SJCRH30 (cell line): ENCODE measurements at places on chromosomes 4 and X. TPM values are rescaled to one million over a fixed set of nuclear protein-coding genes. Genes with fewer than 3 reads are reported as not detected.
A peak's percentile ranks its signal among the peaks of the same experiment; 100 is the strongest.

DNA sequence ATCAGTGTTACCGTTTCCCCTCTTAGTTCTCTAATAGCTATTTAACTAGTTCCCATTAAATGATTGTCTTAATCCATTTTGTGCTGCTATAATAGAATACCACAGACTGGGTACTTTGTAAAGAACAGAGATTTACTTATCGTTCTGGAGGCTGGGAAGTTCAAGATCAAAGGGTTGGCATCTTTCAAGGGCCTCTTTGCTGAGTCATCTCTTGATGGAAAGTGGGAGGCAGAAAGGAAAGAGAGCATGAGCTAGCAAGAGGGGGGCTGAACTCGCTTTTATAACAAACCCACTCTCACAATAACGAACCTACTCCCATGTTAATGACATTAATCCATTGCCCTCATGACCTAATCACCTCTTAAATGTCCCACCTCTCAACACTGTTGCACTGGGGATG, 17.4 kb upstream of the NKX3-2 start:
- H3K27ac ChIP-seq = no peak overlapping the region
- no peak for DNase-seq
- H3K4me1 ChIP-seq = peaks cover 24% of the 10 kb centered on the region
- H3K36me3 ChIP-seq = no peaks in the 10 kb centered on the region
- no peak overlapping the region for H3K4me3 ChIP-seq

GRCh38 chr4:100109921-100110320, 80.3 kb downstream of the DDIT4L start:
- no peak overlapping the region for H3K4me3 ChIP-seq
- H3K27me3 ChIP-seq = no peaks in the 10 kb centered on the region
- H3K36me3 ChIP-seq = no peaks in the 10 kb centered on the region
- no peaks in the 10 kb centered on the region for H3K4me1 ChIP-seq
- no peak overlapping the region for H3K27ac ChIP-seq
- DNase-seq = no peak

- H3K27me3 ChIP-seq = no peaks in the 10 kb centered on the region
- peaks cover 30% of the 10 kb centered on the region for H3K36me3 ChIP-seq
- no peaks in the 10 kb centered on the region for H3K4me1 ChIP-seq
These were observed 88.5 kb downstream of the HADH start for GRCh38 chr4:108078024-108078733.

DNA sequence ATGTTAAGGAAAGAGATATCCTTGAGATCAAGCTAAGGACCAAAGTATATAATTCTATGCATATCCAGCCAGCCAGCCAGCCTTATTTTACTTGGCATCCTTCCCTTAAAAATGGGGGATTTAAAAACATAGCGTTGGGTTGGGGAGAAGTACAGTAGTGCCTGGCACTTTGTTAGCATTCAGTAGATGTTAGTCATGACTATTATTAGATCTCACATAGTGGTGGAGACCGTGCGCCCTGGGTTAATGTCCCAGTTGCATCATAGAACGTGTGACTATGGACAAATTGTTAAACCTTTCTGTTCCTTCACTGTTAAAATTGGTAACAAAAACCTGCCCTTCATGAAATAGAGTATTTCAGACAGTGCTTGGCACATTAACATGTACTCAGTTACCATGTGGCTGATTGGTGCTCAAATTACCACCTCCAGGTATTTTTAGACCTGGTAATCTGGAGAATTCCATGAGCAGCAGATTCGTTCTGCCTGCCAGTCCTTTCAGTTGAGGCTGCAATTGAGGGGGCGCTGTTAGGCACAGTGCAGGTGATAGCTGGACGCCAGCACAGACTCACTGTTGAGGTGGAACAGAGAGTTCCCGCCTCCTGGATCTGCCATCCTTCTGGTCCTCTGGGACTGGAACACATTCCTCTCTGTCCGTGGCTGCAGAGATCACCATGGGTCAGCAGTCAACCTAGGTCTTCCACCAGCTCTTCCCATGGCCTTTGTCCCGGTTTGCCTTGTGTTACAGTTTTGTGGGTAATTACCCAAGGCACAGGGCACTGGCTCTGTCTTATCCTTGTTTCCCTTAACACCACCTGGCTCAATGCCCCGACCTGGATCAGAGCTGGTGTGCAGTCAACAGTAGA, 31.7 kb downstream of the RBBP7 start:
- H3K36me3 ChIP-seq = peaks cover 48% of the 10 kb centered on the region
- peaks cover 30% of the 10 kb centered on the region for H3K4me1 ChIP-seq
- H3K4me3 ChIP-seq = no peak overlapping the region
- no peaks in the 10 kb centered on the region for H3K27me3 ChIP-seq
- peak; percentile 31 for DNase-seq

DNA sequence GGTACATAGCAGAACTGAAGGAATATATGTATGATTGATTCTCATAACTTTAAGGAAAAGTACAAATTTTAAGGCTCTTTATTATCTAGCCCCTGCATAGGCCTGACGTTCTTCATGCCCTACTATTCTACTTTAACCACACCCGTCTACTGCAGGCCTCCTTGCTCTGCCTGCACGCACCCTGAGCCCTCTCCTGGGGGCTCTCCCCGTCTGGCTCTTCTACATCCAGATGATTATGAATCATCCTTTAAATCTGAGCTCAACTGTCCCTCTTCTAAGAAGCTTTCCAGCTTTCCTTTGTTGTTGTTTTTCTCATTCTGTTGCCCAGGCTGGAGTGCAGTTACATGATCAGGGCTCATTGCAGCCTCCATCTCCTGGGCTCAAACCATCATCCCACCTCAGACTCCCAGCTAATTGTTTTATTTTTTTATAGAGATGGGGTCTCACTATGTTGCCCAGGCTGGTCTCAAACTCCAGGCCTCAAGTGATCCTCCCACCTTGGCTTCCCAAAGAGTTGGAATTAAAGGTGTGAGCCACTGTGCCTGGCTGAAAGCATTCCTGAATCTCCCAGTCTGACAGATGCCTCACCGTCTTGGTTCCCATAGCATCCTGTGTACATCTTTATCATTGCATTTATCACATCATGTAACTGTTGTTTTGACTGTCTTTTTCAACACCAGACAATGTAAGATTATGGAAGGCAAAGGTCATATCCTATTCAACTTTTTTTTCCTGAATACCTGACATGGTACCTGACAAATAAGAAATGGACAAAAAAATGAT, 89.2 kb downstream of the WDFY3 start:
- H3K4me3 ChIP-seq = no peak overlapping the region
- peaks cover 18% of the 10 kb centered on the region for H3K4me1 ChIP-seq
- H3K36me3 ChIP-seq = peaks cover 22% of the 10 kb centered on the region
- H3K27ac ChIP-seq = no peak overlapping the region
- DNase-seq = no peak

- H3K27me3 ChIP-seq = no peaks in the 10 kb centered on the region
- no peak overlapping the region for H3K27ac ChIP-seq
- H3K4me1 ChIP-seq = no peaks in the 10 kb centered on the region
- DNase-seq = no peak
- H3K4me3 ChIP-seq = no peak overlapping the region
- H3K36me3 ChIP-seq = no peaks in the 10 kb centered on the region
These were observed 16.6 kb upstream of the GASK1B start for GRCh38 chr4:158189422-158189821.

DNA sequence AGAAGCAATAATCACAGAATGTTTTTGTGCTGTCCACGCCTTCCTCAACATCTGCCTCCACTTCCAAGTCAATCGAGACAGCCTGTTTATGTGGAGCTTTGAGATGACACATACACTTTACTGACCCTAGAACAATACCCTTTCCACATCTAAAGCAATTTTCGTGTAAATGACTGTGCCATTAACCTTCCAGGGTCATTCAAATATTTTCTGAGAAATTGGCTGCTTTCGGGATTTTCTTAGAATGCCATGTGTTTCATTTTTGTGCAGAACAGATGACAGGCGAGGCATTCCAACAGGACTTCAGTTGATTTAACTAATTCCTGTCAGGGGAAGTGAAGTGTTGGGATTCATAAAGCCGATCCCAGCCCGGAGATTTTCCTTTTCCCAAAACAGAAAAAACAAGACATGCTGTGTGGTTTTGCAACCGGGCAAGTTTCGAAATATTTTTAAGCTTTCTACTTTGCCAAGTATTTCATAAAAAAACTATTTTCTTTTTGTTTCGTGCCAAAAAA, 73.9 kb downstream of the SORBS2 start:
- no peak overlapping the region for H3K27ac ChIP-seq
- H3K4me1 ChIP-seq = no peaks in the 10 kb centered on the region
- H3K27me3 ChIP-seq = no peaks in the 10 kb centered on the region
- H3K36me3 ChIP-seq = no peaks in the 10 kb centered on the region
- DNase-seq = no peak

- H3K4me1 ChIP-seq = no peaks in the 10 kb centered on the region
- H3K27me3 ChIP-seq = no peaks in the 10 kb centered on the region
- H3K27ac ChIP-seq = no peak overlapping the region
- H3K36me3 ChIP-seq = no peaks in the 10 kb centered on the region
- H3K4me3 ChIP-seq = no peak overlapping the region
These were observed 47.9 kb downstream of the ATP8A1 start for GRCh38 chr4:42609051-42609450.

DNA sequence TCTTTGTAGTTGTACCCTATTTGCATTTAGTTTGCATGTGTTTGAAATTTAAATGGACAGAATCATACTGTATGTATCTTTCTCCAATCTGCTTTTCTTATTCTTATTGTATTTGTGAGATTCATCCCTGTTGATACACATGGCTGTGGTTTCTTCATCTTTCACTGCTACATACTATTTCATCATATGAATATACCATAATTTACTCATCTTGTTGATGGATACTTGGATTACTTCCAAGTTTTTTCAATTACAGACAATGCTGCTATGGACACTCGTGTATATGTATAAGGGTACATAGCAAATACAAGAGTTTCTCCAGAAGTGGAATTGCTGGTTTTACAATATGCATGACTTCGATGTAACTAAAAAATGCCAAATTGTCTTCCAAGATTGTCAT, 11.8 kb upstream of the KLHL8 start:
- H3K4me3 ChIP-seq = no peak overlapping the region
- no peaks in the 10 kb centered on the region for H3K36me3 ChIP-seq
- H3K4me1 ChIP-seq = no peaks in the 10 kb centered on the region
- H3K27me3 ChIP-seq = no peaks in the 10 kb centered on the region
- no peak for DNase-seq

DNA sequence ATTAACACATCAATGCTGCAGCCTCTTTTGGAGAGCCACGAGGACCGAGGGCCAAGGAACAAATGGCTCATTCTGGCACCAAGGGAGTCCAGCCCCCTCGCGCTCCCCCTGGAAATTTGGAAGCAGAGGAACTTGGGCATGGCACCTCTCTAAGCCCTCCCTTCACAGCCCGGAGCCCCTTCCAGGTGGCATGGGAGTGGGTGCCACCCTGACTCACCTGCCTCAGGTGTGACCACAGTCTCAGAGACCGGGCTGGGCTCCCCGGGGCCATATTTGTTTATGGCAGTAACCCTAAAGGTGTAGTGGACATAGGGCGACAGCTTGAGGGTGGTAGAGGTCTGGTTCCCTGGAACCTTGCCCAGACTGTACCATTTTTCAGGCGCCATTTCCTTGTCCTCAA, 18.8 kb downstream of the L1CAM start:
- H3K27me3 ChIP-seq = no peaks in the 10 kb centered on the region
- no peaks in the 10 kb centered on the region for H3K36me3 ChIP-seq
- no peak overlapping the region for H3K27ac ChIP-seq
- peaks cover 4% of the 10 kb centered on the region; the same call in 1 of the 2 replicates for H3K4me1 ChIP-seq

DNA sequence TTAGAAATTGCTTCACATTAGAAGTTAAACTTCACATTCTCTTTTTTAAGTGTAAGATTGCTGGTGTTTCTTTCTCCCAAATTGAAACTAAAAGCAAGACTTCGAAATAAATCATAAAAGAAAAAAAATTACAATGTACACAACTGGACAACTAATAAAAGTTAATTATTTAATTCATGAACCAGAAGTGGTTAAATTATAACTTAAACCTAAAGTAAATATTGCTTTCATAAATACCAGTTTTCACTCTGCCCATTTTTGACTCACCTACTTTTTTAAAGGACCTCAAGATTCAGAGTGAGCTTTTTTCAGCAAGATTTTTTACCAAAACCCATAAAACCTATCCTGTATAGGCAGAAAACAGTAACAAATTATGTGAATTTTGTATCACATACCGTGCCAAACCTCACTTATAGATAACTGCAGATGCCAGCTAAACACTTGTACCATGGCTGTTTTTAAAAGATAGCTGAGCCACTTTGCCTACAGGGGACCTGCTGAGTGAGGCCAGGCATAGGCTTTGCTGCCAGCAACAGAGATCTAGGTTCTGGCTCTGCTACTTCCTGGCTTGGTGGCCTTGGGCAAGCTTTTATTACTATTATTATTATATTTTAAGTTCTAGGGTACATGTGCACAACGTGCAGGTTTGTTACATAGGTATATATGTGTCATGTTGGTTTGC, 259.8 kb downstream of the NR3C2 start:
- no peak overlapping the region for H3K27ac ChIP-seq
- DNase-seq = no peak
- no peaks in the 10 kb centered on the region for H3K36me3 ChIP-seq
- no peaks in the 10 kb centered on the region for H3K4me1 ChIP-seq
- H3K4me3 ChIP-seq = no peak overlapping the region
- no peaks in the 10 kb centered on the region for H3K27me3 ChIP-seq

DNA sequence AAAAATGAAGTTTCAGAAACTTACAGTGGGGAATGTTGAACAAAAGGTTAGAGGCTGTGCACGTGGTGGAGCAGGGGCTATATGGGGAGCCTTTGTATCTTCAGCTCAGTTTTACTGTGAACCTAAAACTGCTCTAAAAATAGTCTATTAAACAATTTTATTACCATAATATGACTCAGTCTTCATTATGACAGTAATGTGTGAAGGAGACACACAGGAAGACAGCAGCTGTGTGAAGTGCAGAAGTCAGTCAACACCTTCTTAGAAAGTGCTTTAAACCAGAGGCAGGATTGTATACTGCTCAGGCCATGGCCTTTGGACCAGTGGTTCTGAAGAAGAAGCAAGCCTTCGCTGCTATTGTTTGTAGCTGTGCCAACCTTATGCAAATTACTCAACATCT, 89.7 kb downstream of the ARHGAP10 start:
- H3K36me3 ChIP-seq = 0 out of 2 replicates have a peak, but pooled peaks cover 2% of the 10 kb centered on the region
- no peaks in the 10 kb centered on the region for H3K27me3 ChIP-seq
- no peak overlapping the region for H3K27ac ChIP-seq

Gene GPR50
- total RNA-seq = not detected in 2 replicates

GRCh38 chr4:186557486-186557885, 2.1 kb upstream of the MTNR1A start:
- peaks cover 20% of the 10 kb centered on the region for H3K4me1 ChIP-seq
- peak overlapping the region; percentile 94 for H3K27ac ChIP-seq
- H3K27me3 ChIP-seq = no peaks in the 10 kb centered on the region
- DNase-seq = peak; percentile 84
- H3K4me3 ChIP-seq = peak overlapping the region; percentile 7; the same call in 1 of the 2 replicates
- H3K36me3 ChIP-seq = no peaks in the 10 kb centered on the region

GRCh38 chrX:68754406-68754805, 74.4 kb upstream of the EFNB1 start:
- H3K36me3 ChIP-seq = no peaks in the 10 kb centered on the region
- H3K27ac ChIP-seq = no peak overlapping the region
- H3K27me3 ChIP-seq = no peaks in the 10 kb centered on the region
- no peak for DNase-seq

GRCh38 chr4:162456106-162456505, 292.3 kb upstream of the FSTL5 start:
- H3K27ac ChIP-seq = no peak overlapping the region
- no peaks in the 10 kb centered on the region for H3K36me3 ChIP-seq
- no peaks in the 10 kb centered on the region for H3K27me3 ChIP-seq
- no peak overlapping the region for H3K4me3 ChIP-seq
- H3K4me1 ChIP-seq = no peaks in the 10 kb centered on the region
- no peak for DNase-seq
